ENCODE measurements at places on chromosomes 2 and 18.

DNA sequence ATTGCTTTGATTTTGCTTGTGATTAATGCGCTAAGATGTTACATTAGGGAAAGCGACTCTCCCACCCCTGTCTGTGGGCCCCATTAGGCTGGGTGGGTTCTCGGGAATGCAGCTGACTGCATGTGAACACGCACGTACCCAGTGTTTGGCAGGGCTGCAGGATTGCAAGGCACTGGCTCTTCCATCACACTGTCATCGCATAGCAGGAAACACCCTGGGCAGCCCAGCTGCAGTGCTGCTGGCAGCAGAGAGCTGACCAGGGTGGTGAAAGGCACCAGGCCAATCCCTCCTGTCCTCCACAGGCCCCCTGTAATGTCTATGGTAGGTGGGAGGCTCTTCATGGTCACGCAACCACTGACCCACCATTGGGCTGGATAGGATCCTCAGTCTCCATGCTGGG lies 34.4 kb upstream of the FZD7 start:
- no peak for DNase-seq

- no peak for DNase-seq
Measured at GRCh38 chr2:24822049-24822706, 29.0 kb downstream of the CENPO start.

- peak; percentile 65 for DNase-seq
Measured at GRCh38 chr2:176419591-176420071, 150.4 kb downstream of the MTX2 start.

GRCh38 chr2:80363791-80364349 lies 59.3 kb upstream of the LRRTM1 start:
- DNase-seq: no peak

GRCh38 chr18:67618061-67618460 lies 101.5 kb upstream of the DSEL start:
- DNase-seq: no peak

DNA sequence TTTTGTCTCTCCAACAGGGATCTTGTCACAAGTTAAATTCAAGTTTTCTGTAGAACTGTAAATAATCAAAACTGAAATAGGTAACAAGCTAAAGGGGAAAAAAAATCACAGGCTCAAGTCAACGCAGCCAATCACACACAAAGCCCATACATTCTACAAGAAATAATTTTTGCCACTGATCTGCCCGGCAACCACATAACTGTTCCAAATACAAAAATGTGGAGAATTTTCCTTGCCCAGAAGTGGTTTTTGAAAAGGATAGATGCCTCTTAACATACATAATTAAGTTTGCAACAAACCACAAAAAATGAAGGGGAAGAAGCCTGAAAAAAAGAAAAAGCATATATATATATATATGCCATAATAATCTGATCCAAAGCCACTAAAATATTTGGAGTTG lies 60.3 kb downstream of the FARSB start:
- no peak for DNase-seq

GRCh38 chr2:7476371-7476770 lies 559.2 kb downstream of the RNF144A start:
- no peak for DNase-seq

GRCh38 chr2:26786207-26787028 lies 562 bp downstream of the CENPA start:
- peak; percentile 36 for DNase-seq

DNA sequence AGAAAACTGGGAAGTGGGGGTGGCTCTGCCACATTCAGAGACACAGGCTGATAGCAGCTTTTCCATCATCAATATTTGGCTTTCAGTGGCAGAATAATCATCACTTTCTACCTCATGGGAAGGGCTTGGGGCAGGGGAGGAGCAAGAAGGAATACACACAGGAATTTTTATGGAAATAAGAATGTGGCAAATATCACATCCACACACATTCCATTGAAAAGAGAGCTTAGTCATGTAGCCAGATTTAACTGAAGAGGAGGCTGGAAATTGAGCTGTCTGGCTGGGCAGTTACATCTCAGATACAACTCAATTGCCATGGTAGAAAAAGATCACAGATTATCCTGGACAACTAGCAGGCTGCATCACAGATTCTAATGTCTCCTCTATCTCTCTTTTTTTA lies 1474.0 kb upstream of the ACVR2A start:
- no peak for DNase-seq

GRCh38 chr18:9248661-9249060 lies 85.9 kb upstream of the TWSG1 start:
- no peak for DNase-seq

DNA sequence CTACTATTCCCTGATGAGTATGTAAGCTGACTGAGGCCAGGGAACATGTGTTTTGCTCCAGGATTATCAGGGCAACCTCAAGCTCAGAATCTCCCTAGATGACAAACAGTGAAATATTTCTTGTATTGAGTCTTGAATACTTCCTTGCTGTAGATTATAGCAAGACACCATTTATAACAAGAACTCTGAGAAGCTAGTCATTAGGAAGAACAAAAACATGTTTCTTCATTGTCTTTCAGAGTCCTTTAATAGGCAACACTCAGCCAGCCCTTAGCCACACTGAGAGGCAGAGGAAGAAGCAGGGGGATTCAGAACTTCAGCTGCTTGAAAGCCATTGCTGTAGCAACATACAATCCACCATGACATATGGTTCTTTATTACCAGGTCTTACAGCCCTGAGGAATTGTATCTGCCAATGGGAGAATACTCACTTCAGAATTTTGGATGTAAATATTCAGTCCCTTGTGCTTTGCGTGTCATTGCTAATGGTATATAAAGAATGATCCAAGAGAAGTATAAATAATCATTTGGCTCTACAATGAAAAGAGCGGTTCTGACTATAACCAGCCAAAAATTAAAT lies 117.5 kb upstream of the NCKAP5 start:
- no peak for DNase-seq

- DNase-seq: no peak
Measured at GRCh38 chr2:128282246-128282975, 36.3 kb downstream of the HS6ST1 start.

- DNase-seq: no peak
Measured at GRCh38 chr2:72929010-72929409, 11.7 kb downstream of the EMX1 start.

DNA sequence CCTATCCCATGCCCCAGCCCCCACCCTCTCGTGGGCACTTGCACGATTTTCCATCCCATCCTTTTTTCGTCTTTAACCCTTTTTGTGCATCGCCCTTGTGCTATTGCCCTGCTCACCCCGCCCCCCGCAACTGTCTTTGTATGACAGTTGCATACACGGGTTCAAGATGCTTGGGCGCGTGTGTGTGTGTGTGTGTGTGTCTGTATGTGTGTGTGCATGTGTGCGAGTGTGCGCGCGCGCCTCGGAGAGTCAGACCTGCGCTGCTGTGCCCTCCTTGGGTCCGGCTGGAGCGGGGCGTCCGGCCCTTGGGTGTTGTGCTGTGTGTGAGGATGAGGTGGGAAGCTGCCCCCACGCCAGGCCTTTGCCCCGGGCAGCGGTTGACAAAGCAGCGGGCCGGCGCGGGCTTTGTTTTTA lies 230.7 kb downstream of the HAUS1 start:
- peak; percentile 12 for DNase-seq

- DNase-seq: no peak
Measured at GRCh38 chr2:47426786-47427185, 23.8 kb downstream of the MSH2 start.

GRCh38 chr18:58784601-58785137 lies 80.0 kb upstream of the ZNF532 start:
- DNase-seq: no peak

- no peak for DNase-seq
Measured at GRCh38 chr2:218927422-218927821, 32.0 kb upstream of the CDK5R2 start.
